ENCODE measurements at places on chromosomes 7 and 10.

GRCh38 chr7:157745721-157746709, 409.2 kb downstream of the DNAJB6 start:
- no peak for DNase-seq

DNA sequence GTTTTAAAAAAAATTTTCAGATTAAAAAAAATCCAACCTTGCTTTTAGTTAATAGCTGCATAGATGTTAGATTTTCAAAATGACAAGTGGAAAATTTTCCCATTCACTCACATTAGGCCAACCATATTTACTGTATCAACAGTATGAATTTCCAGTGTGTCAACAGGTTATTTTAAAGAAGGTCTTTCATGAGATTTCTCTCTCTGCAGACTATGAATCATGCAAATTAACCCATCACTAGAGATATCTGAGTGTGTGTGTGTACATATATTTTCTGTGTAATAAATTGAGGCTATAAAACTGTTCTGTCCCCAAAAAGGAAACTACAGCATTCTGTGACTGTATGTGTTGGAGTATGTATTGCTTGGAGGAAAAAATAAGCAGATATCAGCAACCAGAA, 305.6 kb downstream of the ARL4A start:
- DNase-seq, result no peak

GRCh38 chr10:63525021-63525420, 3.8 kb downstream of the REEP3 start:
- no peak for DNase-seq

GRCh38 chr7:102210787-102211186, 75.9 kb upstream of the SH2B2 start:
- no peak for DNase-seq

GRCh38 chr10:17386616-17387075, 67.7 kb downstream of the ST8SIA6 start:
- no peak for DNase-seq

GRCh38 chr7:116024826-116025809, 5.4 kb downstream of the TFEC start:
- no peak for DNase-seq

DNA sequence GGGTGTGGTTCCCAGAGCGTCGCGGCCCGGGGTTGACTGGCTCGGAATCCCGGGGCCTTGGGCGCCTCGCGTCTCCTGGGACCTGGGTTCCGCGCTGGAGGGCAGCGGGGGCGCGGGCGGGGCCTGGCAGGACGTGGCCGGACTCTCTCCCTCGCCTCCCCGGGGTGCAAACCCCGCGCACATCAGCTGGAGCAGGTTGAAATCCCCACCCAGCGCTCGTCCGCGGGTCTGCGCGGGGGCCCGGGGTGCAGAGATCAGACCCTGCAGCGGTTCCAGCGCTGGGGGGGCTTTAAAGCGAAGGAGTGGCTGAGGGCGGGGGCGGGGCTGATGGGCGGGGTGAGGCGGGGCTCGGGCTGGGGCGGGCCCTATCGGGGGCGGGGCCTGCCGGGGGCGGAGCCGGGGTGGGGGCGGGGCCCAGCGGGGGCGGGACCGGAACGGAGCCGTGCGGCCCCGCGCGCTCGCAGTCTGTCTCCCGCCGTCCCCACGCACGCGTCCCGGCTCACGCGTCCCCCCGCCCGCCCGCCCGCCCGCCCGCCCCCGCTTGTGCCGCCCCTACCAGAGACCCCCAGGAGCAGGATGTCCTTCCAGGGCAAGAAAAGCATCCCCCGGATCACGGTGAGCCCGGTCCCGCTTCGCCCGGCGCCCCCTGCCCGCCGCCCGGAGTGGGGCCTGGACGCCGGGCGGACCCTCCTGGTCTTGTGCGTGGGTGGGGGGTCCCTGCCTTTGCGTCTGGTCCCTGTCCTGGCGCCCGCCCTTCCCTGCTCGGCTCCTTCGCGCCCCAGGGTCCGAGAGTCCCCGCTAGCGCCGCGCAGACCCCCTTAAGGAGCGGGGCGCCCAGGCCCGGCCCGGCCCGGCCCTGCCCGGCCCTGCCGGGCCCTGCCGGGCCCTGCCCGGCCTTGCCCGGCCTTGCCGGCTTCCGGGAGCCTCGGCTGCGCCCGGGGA, at the start of gene DPYSL4:
TSS of gene DPYSL4 (plus strand) at position 461 of the 942 bp plus-strand sequence. CDS start at position 577, 116 bp downstream.
- peak; percentile 19 for DNase-seq

GRCh38 chr10:83915801-83916200, 223.5 kb upstream of the GHITM start:
- DNase-seq, result no peak

DNA sequence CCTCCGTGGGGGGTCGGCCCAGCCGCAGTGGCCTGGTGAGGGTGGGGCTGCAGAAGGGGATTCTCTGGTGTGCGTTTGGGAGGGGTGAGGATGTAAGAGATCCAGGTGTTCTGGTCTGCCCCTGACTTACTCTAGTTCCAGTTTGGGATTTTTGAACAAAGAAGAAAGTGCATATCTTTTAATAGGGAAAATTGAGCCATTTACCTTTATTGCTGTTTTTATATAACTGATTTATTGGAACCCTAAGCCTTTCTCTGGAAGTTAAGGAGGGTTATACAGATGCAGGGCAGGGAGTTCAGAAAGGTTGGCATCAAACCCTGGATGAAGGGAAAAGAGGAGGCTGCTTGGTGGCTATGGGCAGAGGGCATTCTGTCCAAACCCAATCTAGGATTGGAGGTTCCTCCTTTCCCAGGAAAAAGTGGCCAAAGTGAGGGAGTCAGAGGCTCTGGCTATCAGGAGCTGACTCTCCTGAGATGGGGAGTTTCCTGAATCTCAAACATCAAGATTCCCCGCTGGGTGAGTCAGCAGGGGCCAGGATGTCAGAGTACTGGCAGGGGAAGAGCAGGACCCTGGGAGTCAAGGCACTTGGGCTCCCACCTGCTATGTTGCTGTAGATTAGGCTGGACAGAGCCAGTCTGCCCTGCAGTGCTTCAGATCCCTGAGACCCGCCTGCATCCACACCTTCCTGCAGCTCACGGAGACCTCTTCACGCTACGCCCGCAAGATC, 67.5 kb downstream of the CLIP2 start:
- DNase-seq, result peak; percentile 27

All from EH (cell line).